Naive thymus-derived CD4-positive, alpha-beta T cell (primary cell): ENCODE measurements at places on chromosomes 4 and X. TPM values are rescaled to one million over a fixed set of nuclear protein-coding genes. Genes with fewer than 3 reads are reported as not detected.

DNA sequence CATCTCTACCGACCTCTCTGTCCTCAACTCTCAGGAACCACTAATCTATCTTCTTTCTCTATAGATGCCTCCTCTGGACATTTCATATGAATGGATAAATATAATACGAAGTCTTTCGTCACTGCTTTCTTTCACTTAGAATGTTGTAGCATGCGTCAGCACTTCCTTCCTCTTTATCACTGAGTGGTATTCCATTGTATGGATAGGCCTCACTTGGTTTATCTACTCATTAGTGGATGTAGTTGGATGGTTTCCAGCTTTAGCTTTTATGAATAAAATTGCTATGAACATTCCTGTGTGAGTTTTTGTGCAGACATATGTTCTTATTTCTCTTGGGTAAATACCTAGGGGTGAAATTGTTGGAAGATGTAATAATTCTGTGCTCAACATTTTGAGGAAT lies 528.2 kb upstream of the FAT1 start:
- no peaks in the 10 kb centered on the region for H3K4me1 ChIP-seq
- H3K36me3 ChIP-seq: no peaks in the 10 kb centered on the region
- H3K4me3 ChIP-seq: no peak overlapping the region

GRCh38 chr4:40187386-40187906 lies 9.4 kb upstream of the RHOH start:
- DNase-seq: no peak
- peaks cover 31% of the 10 kb centered on the region for H3K4me1 ChIP-seq

GRCh38 chr4:111991163-111991562 lies 154.1 kb upstream of the FAM241A start:
- no peaks in the 10 kb centered on the region for H3K27me3 ChIP-seq
- no peak for DNase-seq
- no peaks in the 10 kb centered on the region for H3K36me3 ChIP-seq
- no peaks in the 10 kb centered on the region for H3K4me1 ChIP-seq

- H3K27me3 ChIP-seq: no peaks in the 10 kb centered on the region
- H3K27ac ChIP-seq: peak overlapping the region; percentile 67
- peaks cover 6% of the 10 kb centered on the region for H3K4me1 ChIP-seq
- DNase-seq: no peak
- no peaks in the 10 kb centered on the region for H3K36me3 ChIP-seq
These were observed 578 bp downstream of the APOOL start for GRCh38 chrX:85004255-85004654.

Gene GALNTL6
- total RNA-seq: not detected
